ENCODE measurements at places on chromosomes 2 and 18.

DNA sequence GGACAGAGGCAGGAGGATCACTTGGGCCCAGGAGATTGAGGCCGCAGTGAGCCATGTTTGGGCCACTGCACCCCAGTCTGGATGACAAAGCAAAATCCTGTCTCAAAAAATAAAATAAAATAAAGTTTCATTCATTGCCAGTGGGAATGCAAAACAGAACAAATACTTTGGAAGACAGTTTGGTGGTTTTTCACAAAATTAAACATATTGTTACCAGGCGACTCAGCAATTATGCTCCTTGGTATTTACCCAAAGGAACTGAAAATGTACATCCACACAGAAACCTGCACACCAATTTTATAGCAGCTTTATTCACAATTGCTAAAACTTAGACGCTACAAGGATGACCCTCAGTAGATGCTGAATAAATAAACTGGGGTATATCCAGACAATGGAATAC lies 35.8 kb downstream of the FOSL2 start:
- DNase-seq, result no peak

GRCh38 chr2:151028691-151029176 lies 232.9 kb downstream of the RBM43 start:
- no peak for DNase-seq

GRCh38 chr2:218010984-218011652 lies 8.3 kb upstream of the TNS1 start:
- DNase-seq, result no peak

DNA sequence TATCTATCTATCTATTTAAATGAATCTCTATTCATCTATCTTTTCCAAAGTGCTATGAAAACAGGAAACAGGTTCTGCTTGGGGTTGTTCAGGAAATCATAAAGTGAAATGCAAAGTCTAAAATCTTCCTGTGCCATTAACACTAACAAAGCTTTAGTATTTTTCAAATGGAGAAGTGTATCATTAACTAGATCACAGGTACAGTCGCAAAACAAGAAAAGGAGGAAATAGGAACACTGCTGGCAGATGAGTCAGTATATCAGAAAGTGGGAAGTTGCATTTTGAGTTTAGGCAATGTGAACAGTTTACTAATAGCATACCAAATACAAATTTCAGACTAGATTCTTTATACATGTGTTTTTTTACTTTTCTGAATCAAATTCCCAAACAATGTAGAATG lies 888.5 kb upstream of the FSHR start:
- DNase-seq, result no peak

DNA sequence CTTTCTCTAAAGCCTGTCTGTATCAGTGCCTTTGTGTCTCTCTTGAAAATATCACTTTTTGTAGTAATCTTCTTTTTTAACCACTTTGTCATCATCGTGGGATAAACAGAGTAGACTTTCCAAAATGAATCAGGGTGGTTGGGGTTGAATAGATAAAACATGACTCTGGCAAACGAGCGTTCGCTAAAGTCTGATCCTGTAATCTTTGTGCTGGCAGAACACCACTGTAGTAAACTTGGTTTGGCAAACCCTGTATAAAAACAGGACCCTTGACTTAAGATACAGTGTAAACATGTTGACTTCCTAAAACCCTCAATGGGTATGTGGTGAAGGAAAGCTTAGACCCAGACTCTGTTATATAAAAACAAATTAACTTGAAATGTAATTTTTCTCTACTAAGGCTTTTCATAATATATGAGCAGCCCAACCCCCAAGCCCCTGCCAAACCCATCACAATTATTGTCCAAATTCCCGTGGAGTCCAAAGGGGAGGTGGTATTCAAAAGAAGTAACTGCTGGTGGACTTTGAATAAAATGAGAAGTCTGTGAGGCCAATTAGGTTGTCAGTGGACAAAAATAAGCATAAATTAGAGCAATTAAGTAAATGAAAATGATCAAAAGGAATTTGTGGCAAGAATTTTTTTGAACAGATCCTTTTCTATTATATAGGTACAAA lies 52.2 kb downstream of the COLEC12 start:
- no peak for DNase-seq

DNA sequence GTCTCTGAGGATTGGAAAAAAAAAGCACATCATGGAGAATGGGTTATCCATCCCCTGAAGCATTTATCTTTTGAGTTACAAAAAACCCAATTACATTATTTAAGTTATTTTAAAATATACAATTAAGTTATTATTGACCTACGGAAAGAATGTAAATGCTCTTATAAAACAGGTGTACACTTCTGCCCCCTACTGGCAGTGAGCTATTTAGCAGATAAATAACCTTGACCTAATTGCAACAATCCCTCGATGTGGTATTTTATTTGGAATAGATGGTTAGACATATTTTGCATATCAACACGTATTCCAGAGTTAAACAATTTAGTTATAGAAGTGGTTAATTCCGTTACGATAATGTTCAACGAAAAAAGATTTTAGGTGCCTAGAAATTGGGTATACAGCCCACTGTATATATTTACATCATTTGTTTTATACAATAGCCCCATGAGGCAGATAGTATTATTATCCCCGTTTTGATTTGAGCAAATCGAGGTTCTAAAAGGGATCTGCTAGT lies 9.1 kb upstream of the DAW1 start:
- no peak for DNase-seq

DNA sequence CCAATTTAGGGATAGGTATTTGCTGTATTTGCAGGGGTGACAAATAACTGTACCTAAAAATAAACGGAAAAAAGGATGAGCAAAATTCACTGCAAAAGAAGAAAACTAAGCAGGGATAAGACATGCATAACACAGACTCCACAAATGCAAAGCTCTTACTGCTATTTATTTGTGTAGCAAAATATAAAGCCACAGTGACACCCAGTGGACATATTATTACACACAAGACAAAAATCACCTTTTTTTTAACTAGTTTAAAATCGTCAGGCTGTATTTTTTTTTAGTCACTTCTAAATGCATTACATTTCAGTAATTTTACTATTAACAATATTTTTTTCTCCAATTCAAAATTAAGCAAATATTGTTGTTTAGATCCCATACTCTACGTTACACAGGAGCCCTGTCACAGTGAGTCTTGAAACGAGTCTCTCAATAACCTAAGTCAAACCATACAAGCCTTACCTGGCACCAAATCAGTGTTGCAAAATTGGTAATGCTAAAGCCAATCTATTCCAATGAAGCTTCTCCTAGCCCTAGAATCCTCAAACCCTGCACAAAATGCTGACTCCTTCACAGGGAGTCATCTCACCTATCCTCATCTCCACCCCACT lies 23.7 kb downstream of the METTL4 start:
- DNase-seq, result no peak

GRCh38 chr2:173223871-173224270 lies 130.8 kb upstream of the CDCA7 start:
- DNase-seq, result no peak

GRCh38 chr2:201403880-201404279 lies 46.7 kb upstream of the FLACC1 start:
- DNase-seq, result no peak

GRCh38 chr2:188475945-188476344 lies 184.3 kb downstream of the GULP1 start:
- DNase-seq, result no peak

DNA sequence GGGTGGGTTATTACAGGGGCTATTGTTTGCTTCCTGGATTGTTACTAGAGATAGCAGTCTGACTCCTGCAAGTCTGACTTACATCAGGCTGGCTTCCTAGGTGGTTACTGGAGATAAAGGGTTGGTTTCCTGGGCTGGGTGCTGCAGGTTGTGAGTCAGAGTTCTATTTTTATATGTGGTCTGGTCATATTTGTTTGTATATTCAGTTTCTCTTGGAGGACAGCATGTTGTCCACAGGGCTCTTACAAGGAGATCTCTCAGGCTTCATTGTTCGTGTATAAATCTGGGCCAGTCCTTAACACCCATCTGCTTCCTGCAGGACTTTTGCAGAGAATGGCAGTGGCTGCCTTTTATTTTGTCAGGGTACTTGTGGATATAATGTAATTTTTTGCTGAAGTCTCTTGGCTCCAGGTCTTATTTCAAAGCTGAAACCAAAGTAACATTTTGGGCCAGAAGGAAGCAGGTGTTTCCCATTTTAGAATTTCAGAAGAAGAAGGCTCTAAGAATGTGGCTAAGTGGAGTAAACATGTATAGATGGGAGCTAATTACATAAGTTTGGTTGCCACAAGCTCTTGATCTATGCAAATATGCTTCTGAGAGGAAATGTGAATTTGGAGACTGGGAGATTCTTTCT lies 65.9 kb upstream of the SLC16A14 start:
- DNase-seq, result no peak

All from CD4-positive, alpha-beta T cell (primary cell).